ENCODE measurements at places on chromosomes 5 and 9. TPM values are rescaled to one million over a fixed set of nuclear protein-coding genes. Genes with fewer than 3 reads are reported as not detected.

The ACOT12 gene
- 10.2 TPM for total RNA-seq

DNA sequence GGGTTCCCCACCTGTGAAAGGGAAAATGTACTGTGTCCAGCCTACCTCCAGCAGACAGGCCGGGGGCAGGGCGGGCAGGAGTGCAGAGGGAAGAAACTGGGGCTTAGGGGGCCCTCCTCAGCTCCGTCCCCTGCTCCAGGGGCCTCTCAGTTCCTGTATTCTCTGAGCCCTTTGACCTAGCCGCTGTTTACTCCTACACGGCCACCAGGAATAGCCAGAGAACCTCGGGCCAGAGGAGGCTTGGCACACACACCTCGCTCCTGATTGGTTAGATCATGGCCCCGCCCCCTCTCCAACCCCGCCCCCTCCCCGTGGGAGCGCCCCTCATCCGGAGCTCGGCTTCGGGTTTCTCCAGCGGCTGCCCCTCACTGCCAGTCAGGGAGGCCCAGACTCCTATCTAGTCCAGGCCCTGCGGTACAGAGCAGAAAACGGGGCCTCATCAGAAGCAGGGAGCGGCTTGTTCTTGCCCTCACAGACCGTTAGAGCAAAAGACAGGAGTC, 2.2 kb downstream of the ST6GALNAC6 start:
- DNase-seq, result peak; percentile 91

GRCh38 chr9:97366889-97367288, 45.0 kb upstream of the TDRD7 start:
- no peak for DNase-seq

DNA sequence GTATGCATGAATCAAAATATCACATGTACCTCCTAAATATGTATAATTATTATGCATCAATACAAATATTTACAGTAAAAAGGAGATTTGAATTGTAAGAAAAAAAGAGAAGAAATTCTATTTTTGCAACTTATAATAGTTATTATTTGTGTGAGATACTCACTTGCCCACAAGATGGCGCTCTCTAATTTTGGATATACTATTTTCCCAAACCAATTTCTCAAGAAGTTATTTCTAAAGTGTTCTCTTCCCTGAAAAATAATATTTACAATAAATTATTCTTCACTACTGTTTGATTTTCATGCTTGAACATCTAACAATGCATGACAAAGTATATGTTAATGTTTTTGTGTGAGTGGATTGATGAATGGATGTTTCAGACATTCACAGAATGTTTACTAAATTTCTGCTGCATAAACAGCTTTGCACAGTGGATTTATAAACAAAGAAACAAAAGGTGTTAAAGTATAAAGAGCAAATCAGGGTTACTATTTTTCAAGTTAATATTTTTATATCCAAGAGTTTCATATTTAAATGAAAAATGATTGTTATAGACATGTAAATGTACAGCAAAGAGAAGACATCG, 503.4 kb downstream of the PDE4D start:
- DNase-seq, result peak; percentile 66

- DNase-seq, result no peak
Measured at GRCh38 chr5:167864801-167865200, 426.6 kb upstream of the WWC1 start.

DNA sequence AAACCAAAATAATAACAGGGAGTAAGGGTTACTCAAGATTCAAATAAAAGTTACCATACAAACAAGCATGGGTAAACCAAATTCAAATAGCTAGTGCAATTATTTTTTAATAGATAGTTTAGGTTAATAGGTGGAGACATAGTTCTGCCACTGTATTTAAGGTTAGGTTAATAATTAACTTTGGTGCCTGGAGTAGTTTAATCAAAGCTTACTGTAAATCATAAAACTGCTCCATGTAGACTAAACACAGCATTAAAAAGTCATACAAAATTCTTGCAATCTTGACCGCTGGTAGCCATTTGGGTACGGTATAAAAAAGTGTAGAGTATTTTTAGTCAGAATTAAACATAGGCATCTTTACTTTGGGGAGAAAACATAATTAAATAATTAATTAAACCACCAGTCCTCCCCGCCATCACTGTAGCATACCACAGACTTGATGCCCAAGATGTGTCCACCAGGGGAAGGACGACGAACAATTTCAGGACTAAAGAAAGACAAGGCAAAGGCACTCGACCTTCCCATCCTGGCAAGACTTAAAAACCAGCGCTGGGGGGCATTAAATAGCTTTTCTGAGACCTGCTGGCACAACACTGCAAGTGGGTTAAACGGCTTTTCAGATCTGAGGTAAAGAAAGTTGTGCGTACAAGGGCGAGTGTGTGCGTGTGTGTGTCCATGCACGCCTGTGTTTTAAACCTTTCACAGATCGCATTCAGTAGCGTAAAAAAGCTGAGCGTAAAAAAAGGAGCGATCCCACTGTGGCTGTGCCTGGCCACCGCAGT, 2.9 kb downstream of the SEMA6A start:
- peak; percentile 39 for DNase-seq

The OR13J1 gene
- total RNA-seq, result not detected

The SAXO1 gene
- total RNA-seq, result not detected

DNA sequence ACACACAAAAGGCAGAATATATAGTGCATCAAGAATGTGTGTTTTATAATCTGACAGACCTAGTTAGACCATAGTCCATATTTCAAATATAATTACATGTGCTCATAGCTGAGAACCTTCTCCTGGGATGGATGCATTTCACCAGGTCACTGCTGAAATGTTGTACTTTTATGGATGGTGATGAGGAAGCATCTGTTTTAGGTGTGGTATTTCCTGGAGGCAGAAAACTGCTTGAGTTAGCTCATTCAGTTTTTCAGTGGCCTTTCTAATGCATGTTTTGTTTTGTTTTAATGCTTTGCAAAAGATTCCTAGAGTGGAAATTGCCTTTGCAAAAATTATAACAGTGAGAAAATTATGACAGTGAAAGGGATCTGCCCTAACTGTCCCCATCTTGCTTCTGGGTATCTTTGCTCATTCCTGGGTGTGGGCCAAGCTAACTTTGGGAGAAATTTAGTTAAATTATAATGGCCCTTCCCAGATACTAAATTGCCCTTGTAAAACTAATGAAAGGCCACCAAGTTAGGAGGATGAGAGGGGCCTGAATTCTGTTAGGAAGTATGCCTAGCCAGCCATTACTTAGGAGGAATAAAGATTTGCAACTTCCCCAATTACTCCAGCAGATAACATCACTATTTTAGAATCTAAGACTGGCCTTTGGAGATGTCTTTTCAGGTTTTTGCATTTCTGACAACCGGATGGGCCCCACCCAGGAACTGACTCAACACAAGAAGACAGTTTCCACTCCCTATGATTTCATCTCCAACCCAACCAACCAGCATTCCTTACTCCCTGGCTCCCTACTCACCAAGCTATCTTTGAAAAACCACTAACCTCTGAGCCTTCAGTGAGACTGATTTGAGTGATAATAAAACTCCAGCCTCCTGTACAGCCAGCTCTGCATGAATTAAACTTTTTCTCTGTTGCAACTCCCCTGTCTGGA, 7.0 kb upstream of the IL12B start:
- no peak for DNase-seq

DNA sequence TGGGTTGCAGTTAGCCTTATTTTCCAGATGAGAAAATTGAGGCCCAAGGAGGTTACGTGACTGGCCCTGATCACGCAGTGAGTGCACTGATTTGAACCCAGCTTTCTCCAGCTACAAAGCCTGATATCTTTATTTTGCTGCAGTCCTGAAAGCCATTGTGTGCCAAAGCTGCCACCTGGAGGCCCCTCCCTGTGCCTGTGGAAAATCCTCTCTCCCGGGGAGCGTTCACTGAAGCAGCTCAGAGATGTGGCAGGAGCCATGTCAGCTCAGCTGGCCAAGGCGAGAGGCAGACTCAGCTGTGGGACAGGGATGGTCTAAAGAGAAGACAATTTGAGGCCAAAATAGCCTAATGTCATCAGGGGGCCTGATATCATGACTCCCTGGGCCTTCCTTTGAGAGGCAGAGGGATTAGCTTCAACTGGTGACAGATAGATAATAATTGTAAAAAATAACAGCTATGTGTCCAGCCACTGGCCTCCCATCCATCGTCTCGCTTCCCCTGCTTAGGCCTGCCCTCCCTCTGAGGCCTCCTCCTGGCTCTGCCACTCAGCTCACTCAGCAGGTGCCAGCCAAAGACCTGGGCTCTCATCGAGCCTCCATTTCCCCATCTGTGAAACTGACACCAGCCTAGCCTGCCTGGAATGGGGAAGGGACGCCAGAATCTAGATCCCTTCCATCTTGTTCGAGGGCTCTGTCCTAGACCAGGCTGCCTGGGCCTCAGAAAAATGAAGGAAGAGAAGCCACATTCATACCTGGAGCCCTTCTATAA, 74.3 kb upstream of the GGTA1 start:
- DNase-seq, result no peak

GRCh38 chr9:97889941-97890887, 32.1 kb downstream of the TRMO start:
- DNase-seq, result no peak

GRCh38 chr5:9358961-9359685, 186.8 kb downstream of the SEMA5A start:
- DNase-seq, result no peak

GRCh38 chr9:131104016-131104740, 7.8 kb downstream of the AIF1L start:
- no peak for DNase-seq

- no peak for DNase-seq
Measured at GRCh38 chr5:342501-343460, 21.3 kb downstream of the AHRR start.

- DNase-seq, result no peak
Measured at GRCh38 chr9:15786616-15787015, 233.8 kb downstream of the CCDC171 start.

DNA sequence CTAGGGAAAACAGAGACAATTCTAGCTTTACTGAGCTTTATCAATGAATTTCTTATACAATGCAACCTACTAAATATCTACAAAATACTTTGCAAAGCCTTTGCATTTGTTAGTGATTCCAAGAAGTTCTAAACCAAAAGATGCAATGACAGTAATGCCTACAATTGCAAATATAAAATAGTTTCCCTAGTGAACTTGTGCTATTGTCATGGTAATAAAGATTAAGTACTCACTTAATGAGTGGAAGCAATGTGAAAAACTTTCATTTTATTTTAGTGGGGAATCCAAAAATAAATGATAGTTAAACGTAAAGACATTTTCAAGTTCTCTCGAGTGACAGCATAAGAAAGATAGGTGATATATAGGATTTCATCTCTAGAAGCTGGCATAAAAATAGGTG, 270.5 kb upstream of the CTNND2 start:
- no peak for DNase-seq

The TESK1 gene
- total RNA-seq, result 17.4 TPM

The SPATA31E1 gene
- 0.08 TPM for total RNA-seq

GRCh38 chr9:98083566-98084183, 27.1 kb downstream of the NANS start:
- no peak for DNase-seq

- DNase-seq, result no peak
Measured at GRCh38 chr5:148904440-148904839, 78.0 kb downstream of the ADRB2 start.

- DNase-seq, result no peak
Measured at GRCh38 chr5:80198399-80198798, 57.4 kb downstream of the SERINC5 start.

DNA sequence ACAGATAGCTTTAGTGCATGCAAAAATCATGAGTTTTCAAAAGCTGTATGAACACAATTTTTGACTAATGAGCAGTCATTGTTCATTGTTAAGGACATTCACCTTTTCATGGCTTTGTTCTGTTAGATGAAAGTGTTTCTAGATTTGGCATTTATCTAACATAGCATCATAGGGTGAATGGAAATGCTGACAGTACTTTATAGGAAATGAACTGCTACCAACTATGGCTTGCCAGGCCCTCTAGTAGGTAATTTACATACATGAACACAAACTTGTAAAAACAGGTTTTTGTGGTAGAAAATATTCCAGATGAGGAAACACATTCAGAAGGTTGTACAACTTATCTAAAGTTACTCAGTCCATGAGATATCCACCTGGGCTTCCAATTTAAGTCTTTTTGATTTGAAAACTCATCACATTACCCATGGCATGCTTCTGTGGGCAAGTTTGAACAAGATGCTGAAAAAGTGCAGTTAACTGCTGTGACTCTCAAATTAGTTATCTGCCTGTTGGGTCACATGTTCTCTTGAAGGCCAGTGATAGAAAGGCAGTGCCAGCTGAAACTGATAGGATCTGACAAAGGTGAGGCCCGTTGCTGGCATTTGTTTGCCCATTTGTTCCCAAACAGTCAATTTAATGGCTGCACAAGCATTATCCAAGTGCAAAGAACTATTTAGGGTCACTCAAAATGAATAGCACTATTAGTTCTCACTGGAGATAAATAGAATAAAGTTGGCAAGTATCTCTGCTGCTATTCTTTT, 399.1 kb downstream of the MAN2A1 start:
- no peak for DNase-seq

DNA sequence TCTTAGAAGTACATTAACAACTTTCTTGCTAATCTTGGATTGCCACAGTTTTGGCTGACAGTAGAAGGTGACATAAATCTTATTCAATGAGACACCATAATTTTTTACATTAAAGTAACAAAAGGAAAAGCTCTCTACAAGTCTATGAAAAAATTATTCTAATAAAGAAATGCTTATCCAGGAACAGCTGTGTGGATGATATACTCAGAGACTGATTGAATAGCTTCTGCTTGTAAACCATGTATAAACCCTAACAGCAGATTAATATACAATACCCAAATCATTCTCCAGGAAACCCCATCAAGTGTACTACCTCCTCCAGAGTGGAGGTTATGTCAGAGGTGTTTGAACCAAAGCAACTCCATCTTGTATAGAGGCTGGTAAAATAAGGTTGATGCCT, 581.4 kb upstream of the PTGER4 start:
- no peak for DNase-seq

DNA sequence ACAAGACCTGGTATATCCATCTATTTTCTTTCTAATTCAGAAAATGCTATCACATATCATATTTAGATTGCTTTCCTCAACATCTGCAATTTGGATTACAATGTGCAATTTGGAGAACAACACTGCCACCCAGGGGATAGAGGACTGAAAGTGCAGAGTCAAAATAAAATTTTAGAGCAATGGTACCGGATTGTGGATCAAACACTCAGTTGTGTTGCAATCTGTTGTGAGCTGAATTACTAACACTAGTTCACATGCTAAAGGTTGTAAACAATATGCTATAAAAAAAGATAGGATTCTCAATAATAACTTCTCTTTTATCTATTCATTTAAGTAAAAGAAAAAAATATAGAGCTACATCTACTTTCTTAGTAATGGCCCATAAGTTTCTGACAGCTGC, 11.9 kb upstream of the SRFBP1 start:
- DNase-seq, result peak; percentile 73

All from hepatocyte (in vitro differentiated cells).